ENCODE measurements at places on chromosomes 6 and 20.

GRCh38 chr6:45548657-45549515, 171.2 kb upstream of the SUPT3H start:
- no peak for DNase-seq

DNA sequence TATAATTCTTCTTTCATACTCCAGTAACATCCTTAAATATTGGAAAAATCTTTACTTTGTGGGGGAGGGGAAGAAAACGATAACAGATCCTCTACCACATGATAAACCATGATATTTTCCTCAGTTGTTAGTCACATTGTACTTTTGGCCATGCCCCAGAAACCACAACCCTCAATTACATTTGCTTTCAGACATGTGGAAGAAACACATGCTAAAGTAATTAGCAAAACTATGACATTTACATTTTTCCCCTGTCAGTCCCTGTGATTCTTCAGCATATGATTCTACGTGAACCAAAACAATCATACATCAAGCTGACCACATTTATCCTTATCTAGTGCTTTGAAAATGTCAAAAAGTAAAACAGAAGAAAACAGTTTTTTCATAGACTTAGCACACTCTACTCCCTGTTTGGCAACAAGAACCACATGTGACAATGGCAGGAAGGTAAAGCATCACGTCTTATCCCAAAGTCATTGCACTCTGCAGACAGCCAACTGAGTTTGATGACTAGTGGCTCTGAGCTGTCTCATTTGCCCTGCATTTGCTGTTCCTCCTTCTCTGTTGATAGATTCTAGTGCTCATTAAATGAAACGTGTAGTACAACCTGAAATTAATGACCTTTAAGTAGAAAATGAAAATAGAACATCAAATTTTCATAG, 505.8 kb upstream of the MARCKS start:
- no peak for DNase-seq

DNA sequence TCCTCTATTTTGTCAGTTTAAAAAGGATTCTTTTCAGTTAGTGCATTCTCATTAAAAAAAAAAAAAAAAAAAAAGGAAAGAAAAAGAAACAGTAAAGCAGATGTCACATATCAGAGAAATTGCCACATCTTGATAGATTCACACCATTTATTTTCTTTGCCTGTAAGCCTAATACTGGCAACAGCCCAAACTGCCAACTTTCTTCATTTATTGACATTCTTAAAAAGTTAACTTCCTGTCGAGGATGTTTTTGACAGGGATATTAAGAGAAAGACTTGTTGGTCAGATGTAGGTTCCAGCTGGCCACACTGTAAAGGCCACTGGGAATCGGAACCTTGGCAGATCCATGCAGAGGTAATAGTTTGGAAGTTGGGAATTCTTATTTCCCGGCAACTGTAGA, 332.6 kb downstream of the NRN1 start:
- DNase-seq, result no peak

DNA sequence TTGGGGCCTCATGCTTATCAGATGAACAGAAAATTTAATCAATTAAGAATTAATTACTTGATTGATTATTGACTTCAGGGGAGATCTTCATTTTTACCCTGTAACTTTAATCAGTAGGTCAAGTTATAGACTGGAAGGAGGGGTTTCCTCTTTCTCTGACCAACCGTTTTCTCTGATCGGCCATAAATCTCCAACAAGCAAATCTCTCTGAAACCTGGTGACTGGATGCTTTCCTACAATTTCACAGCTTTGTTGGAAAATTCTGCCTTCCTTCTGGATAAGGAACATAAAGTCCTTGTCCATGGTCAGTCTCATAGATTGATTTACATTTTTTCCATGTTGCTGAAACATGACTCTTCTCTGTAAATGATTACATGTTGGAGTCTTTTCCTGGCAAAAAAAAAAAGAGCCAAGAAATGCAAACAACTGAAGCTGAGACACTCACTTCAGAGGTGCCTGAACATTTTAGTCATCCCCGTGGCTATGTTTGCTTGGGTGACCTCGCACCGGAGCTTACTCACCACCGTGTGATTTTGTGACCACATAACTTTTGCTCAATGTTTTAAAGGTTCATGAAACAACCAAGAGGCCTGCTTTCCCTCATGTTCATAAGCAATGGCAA, 31.0 kb downstream of the IRF4 start:
- DNase-seq, result peak; percentile 90

GRCh38 chr6:75624988-75625387, 23.3 kb downstream of the SENP6 start:
- DNase-seq, result no peak

All from HS-5 (cell line).